ENCODE measurements at places on chromosomes 5 and 9.

- DNase-seq: no peak
These were observed 50.8 kb downstream of the CRB2 start for GRCh38 chr9:123406691-123407216.

DNA sequence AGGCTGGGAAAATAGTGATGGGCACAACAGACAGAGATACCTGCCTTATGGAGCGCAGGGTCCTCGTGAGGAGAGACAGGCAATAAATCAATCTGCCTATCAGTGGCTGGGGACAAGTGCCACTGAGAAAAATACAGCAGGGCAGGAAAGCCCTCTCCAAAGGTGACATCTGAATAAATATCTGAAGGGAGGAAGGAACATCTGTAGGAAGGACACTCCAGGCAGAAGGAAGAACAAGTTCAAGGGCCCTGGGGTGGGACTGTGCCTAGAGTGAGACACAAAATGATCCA, 53.7 kb upstream of the SLC25A51 start:
- no peak for DNase-seq

DNA sequence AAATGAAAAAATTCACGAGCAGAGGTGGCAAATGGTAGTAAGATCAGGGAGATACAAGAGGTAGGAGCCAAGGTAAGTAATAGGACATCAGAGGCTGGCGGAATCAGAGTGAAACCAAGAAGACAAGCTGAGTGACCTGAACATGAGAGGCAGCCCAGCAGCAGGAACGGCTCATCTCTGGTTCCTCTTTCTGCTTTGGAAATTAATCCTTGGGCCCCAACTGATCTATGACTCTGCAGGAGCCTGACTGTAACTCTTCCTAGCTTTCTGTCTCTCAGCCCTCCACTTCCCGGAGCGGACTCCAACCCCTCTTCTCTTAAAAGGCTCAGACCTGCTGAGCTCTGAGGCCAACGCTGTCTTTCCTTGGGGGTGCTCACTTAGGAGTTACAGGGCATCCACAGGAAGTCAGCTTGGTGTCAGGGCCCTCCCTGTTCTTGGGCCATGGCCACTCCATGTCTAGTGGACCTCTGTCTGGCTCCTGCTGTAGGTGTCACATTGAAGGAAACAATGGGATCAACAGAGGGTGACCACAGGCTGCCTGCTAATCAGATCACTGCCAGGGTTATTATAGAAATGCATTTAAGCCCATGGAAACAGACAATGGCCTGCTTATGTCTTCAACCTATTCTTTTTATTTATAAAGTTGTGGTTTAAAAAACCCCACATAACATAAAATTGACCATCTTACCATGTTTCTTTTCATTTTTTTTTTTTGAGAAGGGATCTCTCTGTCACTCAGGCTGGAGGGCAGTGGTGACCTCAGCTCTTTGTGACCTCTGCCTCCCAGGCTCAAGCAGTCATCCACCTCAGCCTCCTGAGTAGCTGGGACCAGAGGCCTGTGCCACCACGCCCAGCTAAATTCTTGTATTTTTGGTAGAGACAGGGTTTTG, 22.5 kb upstream of the SHB start:
- DNase-seq: no peak

DNA sequence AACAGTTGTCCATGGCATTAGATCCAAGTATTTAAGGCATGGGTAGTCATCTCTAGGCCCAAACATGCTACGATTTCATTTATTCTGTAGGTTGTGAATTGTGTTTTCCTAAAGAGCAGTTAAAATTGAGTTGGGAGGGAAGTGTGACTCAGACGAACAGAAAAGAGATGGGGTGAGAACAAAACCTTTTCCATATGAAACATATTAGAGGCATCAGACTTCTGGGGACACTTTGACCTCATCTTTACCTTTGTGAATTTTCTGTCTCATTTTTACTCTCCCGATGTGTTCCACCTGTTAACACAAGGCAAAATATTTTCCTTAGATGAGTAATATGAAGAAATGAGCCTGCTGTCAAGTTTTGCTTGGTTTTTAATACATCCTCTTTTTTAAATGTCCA, 181.3 kb downstream of the ESM1 start:
- DNase-seq: no peak

DNA sequence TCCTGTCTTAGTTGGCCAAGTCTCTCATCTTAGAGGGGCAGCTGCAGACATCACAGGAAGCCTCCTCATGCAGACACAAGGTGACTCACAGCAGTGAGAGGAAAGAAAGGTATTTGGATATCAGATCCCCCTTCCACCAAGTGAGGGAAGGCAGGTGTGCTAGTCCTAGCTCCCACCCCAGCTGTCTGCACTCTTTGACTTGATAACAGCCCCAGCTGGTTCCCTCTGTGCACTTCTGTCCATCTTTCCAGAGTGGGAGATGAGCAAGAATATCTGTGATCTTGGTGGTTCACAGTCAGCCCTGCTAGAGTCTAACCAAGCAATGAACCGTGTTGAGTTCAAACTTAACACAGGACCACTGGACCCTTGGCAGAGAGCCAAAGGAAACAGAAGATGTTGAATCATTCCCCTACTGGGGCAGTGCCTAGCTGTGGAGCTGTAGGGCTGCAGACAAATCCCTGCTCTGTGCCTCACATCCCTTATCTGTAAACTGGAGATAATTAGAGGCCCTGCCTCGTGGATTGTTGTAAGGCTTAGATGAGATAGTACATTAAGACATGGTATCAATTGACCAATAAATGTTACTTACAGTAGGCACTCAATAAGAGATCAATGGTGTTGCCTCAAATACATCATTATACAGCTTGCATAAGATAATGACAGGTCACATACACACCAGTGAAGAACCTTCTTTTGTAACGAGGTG, 39.1 kb downstream of the SH3RF2 start:
- no peak for DNase-seq

- no peak for DNase-seq
These were observed 24.1 kb upstream of the OTP start for GRCh38 chr5:77662635-77663034.

DNA sequence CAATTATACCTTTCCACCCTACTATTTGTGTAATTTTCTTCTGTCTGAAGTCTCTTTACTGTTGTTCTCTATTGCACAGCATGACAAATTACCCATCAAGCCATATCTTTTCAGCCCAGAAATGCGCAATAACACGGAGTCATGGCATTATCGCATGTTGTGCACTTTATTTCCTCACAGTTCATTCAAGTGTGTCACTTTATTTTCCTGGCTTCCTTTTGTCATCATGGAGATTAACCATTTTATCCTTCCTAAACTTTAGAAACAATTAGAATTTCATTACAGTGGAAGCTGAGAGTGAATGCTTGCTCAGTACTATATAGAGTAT, 41.3 kb upstream of the MEF2C start:
- no peak for DNase-seq

GRCh38 chr9:124512806-124513204, 5.6 kb upstream of the NR5A1 start:
- no peak for DNase-seq

DNA sequence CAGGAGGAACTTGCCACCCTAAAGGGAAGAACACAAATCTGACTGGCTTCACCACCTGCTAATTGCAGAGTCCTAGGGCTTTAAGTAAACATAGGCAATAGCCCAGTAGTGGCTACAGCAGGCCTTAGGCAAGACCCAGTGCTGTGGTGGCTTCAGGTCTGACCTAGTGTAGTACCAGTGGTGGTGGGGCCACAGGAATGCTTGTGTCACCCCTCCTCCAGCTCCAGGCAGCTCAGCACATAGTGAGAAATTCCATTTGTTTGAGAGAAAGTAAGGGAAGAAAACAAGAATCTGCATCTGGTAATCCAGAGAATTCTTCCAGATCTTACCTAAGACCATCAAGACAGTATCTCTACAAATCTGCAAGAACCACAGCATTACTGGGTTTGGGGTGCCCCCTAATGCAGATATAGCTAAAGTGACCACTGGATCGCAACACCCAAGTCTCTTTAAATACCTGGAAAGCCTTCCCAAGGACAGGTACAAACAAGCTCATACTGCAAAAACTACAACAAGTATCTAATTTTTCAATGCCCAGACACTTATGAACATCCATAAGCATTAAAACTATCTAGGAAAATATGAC, 102.6 kb upstream of the TRPM3 start:
- DNase-seq: no peak

- DNase-seq: no peak
These were observed 84.6 kb downstream of the USP20 start for GRCh38 chr9:129919841-129920240.

GRCh38 chr9:78462611-78463010, 165.7 kb downstream of the PSAT1 start:
- no peak for DNase-seq

- DNase-seq: no peak
These were observed 34.3 kb upstream of the PDZD2 start for GRCh38 chr5:31604644-31605043.

DNA sequence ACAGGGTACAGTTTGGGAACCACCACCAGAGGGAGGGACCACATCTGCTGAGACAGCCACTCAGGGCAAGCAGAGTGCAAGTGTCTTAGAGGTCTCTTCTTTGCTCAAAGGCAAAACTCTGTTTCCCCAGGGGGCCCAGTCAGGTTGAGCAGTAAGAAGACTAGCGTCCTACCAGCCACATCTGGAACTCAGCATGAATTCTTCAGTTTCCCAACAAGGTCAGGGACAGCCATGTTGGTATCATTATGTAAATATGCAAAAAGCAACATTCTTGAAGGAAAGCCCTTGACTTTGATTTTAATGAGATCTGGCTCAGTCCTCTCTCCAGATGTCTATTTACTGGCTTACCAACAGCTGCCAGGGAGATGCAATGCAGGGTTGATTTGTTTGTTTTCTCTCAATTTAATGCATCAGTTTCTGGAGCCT, 46.7 kb downstream of the TGFBI start:
- no peak for DNase-seq

GRCh38 chr5:5025774-5026408, 114.2 kb upstream of the ADAMTS16 start:
- DNase-seq: no peak

GRCh38 chr5:166285361-166285760, 2006.1 kb upstream of the WWC1 start:
- no peak for DNase-seq

GRCh38 chr5:145568581-145568980, 266.6 kb downstream of the PRELID2 start:
- no peak for DNase-seq

GRCh38 chr9:84466580-84467285, 126.2 kb upstream of the SLC28A3 start:
- DNase-seq: no peak

DNA sequence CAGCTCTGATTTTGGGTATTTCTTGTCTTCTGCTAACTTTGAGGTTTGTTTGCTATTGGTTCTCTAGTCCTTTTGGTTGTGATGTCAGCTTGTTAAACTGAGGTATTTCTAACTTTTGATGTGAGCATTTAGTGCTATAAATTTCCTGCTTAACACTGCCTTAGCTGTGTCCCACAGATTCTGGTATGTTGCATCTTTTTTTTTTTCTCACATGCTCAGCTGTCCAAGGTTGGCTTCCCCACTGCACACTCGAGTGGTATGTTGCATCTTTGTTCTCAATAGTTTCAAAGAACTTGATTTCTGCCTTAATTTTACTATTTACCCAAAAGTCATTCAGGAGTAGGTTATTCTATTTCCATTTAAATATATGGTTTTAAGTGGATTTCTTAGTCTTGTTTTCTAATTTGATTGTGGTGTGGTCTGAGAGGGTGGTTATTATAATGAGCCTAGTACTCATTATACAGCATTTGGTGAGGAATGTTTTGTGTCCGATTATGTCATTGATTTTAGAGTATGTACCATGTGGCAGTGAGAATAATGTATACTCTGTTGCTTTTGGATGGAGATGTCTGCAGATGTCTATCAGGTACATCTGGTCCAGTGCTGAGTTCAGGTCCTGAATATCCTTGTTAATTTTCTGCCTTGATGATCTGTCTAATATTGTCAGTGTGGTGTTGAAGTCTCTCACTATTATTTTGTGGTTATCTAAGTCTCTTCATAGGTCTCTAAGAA, 42.2 kb upstream of the IFNE start:
- no peak for DNase-seq

DNA sequence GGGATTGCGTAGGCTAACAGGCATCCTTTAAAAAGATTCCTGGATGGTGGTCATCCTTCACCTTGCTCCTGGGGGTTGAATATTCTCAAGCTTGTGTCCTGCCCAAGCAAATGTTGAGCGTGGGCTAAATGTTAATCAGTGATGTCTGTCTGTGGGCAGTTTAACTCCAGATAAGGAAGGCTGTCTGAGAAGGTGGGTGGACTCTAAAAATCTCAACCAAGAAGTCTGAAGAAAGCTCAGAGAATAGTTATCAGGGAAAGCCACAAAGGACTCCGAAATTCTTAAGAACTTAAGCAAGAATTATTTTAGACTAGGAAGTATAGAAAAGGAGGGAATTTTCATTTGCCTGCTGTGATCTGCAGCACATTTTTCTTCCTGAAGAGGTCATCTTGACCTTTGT, 77.9 kb upstream of the FSD1L start:
- DNase-seq: no peak

DNA sequence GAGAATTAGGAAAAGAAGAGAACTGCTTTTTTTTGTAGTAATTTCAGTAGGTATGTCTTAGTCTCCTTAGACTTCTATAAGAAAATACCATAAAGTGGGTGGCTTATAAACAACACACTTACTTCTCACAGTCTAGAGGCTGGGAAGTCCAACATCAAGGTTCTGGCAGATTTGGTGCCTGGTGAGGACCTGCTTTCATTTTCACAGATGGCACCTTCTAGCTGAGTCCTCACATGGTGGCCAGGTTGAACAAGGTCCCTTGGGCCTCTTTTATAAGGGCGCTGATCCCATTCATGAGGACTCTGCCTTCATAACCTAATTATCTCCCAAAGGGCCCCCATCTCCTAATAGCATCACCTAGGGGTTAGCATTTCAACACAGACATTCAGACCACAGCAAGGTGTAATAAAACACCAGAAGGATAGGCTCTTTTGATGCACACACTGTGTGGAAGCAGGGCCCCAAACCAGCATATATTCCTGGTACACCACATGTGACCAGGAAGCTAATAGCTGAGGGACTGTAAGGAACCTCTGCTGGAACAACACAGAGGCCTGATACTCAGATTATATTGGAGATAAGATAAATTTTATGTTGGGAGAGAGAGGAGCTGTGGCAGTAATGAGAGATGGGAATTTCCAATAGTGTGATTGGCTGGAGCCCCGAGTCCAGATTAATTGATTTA, 384.9 kb downstream of the RAB3C start:
- no peak for DNase-seq

- no peak for DNase-seq
These were observed 117.6 kb downstream of the FAM170A start for GRCh38 chr5:119746984-119747383.

DNA sequence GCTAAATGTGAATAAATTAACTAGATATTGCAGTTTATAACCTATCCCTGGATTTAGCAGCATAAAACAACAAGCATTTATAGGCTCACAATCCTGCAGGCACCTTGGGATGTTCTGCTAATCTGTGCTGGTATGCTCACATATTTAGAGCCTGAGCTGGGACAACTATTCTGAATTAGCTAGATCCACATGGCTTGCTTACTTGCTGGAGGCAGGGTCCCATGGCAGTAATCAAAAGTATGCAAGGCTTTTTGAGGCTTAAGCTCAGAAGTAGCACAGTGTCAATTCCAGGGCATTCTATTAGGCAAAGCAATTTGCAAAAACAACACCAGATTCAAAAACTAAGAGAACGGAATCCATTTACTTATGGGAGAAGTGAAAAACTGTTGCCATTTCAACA, 745.0 kb upstream of the ACO1 start:
- DNase-seq: no peak

- no peak for DNase-seq
These were observed 5.9 kb upstream of the EGR1 start for GRCh38 chr5:138459311-138459933.
